Stimulated activated CD8-positive, alpha-beta memory T cell treated with anti-CD3 and anti-CD28 coated beads, Interleukin-15, amount 100 ng/mL, for 1 hour (primary cell): ENCODE measurements at places on chromosomes 11 and 22.

GRCh38 chr22:44807232-44807631 is 54.9 kb downstream of the ARHGAP8 start:
- DNase-seq, result no peak

DNA sequence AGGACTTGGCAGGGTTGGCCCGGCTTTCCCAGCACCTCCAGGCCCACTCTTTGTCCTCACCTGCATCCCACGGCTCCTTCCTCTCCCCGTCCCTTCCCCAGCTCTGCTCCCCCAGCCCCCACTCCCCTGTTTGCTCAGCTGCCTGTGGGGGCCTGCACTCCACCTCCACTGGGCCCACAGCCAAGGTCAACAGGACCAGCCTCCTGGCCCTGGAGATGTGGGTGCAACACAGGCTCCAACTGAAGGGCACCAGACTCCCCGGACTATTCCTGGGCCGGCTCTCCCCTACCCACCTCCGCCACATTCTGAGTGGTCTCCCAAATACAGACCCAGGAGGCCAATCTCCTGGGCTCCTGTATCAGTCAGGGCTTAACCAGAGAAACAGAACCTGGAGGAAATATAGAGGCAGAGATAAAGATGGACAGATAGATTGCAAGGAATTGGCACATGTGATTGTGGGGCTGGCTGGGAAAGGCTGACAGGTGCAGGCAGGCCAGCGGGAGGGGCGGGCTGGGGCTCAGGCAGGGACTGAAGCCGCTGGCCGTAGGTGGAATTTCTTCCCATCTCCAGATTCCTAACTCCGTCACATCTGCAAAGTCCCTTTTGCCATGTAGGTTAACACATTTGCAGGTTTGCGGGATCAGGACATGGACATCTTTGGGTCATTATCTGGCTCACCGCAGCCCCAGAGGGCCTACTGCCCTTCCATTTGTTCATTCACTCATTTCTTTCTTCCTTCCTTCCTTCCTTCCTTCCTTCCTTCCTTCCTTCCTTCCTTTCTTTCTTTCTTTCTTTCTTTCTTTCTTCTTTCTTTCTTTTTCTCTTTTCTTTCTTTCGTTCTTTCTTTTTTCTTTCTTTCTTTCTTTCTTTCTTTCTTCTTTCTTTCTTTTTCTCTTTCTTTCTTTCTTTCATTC is 45.8 kb upstream of the MYH9 start:
- no peak for DNase-seq

- DNase-seq, result no peak
Measured at GRCh38 chr22:45475851-45476514, 26.7 kb upstream of the FBLN1 start.

- DNase-seq, result peak; percentile 40
Measured at GRCh38 chr22:50481440-50482106, at the start of gene ADM2. TSS of gene ADM2 (plus strand) at chr22:50481543. CDS start at chr22:50481848, 305 bp downstream.

DNA sequence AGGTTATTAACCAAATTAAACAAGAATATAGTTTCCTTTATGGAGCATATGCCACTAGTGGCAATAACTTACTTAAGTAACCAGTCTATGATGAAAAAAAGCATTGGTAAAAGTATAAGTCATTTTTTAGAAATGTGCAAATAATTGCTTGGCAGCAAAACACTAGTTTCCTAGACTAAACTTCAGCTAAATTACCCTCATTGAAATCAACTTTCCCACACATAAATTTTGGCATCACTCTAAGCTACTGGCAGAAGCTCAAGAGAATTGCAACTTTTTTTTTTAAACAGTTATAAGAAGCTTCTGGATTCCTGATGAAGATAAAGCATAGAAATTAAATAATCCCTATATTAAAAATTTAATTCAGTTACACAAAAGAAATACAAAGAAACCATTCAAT is 12.5 kb downstream of the CCDC34 start:
- no peak for DNase-seq

GRCh38 chr22:46913351-46913750 is 150.9 kb downstream of the TBC1D22A start:
- no peak for DNase-seq

DNA sequence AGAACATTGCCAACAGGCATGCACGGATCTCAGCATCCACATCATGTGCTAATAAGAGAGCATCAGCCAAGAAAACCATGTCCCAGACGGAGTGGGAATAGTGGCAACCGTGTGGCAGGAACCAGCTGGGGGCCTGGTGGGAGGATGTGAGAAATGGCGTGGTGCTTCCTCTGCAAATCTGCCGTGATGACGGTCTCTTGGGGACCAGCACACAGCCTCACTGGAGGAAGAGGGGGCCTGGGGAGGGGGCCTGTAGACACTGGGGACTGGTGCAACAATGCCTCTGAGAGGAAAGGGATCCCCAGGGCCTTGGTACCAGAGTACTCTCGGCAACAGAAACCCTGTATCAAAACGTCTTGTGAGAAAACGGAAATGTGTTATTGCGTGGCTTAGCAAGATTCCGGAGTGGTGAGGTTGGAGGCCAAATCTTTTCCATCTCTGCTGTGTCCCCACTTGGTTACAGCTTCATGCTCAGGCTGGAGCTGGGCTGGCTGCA is 154.3 kb upstream of the TBCEL start:
- DNase-seq, result no peak

DNA sequence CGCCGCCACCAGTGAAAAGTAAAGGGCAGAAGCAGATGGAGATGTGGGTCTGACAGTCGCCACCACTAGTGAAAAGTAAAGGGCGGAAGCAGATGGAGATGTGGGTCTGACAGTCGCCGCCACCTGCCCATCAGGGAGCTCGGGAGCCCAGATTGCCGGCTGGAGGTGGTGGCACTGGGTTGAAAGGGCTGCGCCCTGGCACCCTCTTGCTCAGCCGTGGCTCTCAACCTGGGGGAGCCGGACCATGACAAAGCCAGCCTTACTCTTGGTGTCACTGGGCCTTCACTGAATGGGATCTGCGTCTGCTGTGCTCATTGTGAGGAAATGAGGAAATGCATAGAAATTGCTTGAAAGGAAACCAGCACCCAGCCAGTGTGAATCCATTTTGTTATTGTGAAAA is 36.3 kb downstream of the AP2A2 start:
- DNase-seq, result no peak

DNA sequence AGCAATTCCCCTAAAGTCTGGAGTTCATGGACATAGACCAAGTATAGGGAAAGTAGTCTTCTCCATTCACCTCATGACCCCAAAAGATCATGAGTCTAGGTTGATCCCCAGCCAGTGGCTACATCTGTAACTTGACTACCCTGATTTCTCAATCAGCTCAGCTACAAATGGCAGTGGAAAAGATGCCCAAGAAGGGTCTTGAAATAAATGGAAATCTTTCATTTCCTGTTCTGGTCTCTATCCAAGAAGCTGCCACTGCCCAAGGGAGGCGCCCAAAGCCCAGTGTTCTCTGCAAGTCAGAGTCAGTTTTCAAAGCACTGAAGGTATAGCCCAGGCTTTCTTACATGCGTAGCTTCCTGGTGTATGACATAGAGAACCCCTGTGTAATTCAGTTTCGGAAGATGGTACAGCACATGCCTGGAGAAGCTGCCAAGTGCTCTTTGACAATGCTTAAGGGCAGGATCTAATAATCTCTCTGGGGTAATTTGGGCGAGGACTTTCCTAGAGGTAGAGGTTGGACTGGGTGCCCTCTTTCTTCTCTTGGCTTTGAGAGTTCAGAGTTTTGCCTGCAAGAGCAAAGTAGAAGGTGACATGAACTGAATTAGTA is 101.1 kb downstream of the ADAMTS15 start:
- no peak for DNase-seq

GRCh38 chr11:115623021-115623451 is 118.8 kb upstream of the CADM1 start:
- no peak for DNase-seq

- no peak for DNase-seq
Measured at GRCh38 chr11:102534261-102534872, 3.8 kb upstream of the MMP7 start.

GRCh38 chr11:59818572-59818971 is 8.0 kb upstream of the MRPL16 start:
- no peak for DNase-seq

GRCh38 chr11:96706761-96707160 is 316.9 kb downstream of the JRKL start:
- no peak for DNase-seq

GRCh38 chr11:116532066-116532465 is 240.7 kb downstream of the BUD13 start:
- DNase-seq, result no peak

GRCh38 chr11:69153661-69154060 is 2.1 kb upstream of the SMIM38 start:
- no peak for DNase-seq

DNA sequence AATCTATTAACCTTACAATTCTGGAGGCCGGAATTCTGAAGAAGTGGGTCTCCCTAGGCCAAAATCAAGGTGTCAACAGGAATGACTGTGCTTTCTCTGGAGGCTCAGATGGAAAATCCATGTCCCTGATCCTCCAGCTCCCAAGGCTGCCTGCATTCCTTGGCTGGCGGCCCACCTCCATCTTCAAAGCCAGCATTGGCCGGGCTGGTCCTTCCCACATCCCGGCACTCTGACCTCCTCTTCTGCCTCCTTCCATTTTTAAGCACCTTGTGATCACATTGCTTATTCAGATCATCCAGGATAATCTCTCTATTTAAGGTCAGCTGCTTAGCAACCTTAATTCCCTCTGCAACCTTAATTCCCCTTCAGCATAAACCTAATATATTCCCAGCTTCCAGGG is 22.7 kb upstream of the CTSD start:
- no peak for DNase-seq

DNA sequence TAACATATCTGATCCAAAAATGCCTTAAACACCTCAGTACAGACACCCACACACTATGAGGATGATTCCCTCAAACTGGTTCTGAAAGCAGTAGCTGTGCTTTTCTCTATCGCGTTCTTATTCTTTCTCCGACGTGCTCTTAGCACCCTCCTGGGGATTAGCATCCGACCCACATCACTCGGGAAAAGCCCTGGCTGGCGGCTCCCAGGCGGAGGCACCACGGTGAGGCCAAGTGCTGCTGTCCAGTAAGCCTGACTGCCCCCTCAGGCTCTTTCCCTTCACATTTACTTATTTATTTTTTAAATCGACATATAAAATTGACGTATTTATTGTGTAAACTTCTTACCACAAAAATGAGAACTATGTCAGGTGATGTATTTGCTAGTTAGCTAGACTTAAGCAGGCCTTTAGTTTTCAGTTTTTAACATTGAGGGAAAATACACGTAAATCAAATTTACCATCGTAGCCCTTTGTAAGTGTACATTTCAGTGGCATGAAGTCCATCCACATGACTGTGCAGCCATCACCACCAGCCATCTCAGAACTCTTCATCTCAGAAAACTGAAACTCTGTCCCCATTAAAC is 19.2 kb downstream of the TBX1 start:
- DNase-seq, result no peak

DNA sequence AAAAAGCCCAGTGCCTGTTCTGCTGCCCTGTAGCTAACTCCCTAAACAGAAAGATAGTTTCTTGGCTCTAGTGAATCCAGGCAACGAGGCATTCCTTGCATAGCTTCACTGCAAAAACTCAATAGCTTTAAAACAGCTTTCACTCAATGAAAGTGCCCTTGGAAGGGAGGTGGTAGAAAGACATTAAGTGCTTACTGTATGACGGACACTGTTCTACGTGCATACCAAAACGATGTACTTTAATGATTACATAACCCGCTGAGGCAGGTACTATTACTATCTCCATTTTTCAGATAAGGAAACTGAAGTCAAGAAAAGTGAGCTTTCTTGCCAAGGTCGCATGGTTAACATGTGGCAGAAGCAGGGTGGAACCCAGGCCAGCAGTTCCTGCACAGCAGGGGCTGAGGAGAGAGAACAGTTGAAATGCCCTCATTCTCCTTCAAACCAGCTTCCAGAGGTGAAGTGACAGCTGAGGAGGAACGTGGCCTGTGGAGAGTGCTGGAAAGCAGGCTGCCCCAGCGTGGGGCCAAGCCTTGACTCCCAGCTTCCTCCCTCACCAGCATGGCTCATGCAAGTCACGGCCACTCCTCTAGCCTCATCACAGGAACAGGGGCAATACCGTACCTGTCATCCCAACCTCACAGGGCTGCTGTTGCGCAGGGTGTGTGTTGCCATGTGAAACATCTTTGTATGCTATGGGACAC is 227.5 kb upstream of the NARS2 start:
- DNase-seq, result no peak

GRCh38 chr11:3622521-3622920 is 19.3 kb downstream of the ART5 start:
- DNase-seq, result no peak

- DNase-seq, result no peak
Measured at GRCh38 chr11:41309716-41310115, 149.7 kb downstream of the LRRC4C start.

DNA sequence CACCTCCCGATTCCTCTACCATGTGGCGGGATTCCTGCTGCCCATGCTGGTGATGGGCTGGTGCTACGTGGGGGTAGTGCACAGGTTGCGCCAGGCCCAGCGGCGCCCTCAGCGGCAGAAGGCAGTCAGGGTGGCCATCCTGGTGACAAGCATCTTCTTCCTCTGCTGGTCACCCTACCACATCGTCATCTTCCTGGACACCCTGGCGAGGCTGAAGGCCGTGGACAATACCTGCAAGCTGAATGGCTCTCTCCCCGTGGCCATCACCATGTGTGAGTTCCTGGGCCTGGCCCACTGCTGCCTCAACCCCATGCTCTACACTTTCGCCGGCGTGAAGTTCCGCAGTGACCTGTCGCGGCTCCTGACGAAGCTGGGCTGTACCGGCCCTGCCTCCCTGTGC is 10.5 kb downstream of the CXCR5 start:
- no peak for DNase-seq

GRCh38 chr11:101442171-101442570 is 141.6 kb downstream of the TRPC6 start:
- DNase-seq, result no peak
